HTR-8/SVneo (cell line): ENCODE measurements at places on chromosomes 13 and 19.
A peak's percentile ranks its signal among the peaks of the same experiment; 100 is the strongest.

DNA sequence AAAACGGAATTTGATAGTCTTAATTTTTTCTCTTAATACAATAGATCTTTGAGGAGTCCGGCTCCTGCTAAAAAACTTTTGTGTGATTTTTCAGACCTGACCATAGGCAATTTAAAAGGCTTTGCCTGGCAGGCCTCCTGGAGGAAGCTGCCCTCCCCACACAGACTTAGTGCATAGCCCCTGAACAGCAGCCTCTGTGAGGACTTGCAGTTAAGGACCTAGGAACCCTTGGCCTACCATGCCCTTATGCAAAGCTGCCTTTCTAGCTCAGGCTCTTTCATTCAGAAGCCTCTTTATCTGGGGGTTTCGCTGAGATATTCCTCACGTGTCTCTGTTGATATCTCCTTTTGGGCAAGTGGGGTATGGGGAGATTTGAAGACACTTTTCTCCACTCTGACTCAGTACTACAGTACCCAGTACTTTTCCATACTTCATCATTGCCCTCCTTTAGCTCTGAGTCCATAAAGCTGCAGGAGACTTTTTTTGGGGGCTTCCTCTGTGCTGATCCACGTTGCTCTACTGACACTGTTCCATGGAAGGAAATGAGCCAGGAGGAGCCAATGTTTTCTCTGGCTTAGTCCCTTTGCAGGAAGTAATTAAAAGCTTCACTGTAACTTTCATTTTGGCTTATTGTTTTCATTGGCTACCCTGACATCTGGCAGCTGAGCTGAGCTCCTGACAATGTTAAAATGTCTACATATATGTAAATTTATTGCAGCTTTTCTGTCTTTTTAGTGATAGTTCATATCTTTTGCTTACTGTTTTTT, 283.1 kb downstream of the TDRD3 start:
- no peak for DNase-seq

DNA sequence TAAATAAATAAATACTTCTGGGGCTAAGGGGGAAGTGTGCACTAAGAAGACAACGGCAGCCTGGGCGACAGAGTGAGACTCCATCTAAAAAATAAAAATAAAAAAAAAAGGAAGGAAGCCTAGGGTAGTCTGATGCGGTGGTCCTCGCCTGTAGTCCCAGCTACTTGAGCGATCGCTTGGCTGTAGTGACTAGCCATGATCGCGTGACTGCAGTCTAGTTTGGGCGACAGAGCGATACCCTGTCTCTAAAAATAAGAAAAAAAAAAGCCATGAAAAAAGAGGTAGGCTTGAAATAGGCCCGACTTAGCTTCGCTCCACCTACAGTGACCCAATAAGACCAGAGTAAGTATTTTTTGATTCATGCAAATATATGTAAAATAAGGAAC, 661 bp upstream of the BABAM1 start:
- no peak for DNase-seq

DNA sequence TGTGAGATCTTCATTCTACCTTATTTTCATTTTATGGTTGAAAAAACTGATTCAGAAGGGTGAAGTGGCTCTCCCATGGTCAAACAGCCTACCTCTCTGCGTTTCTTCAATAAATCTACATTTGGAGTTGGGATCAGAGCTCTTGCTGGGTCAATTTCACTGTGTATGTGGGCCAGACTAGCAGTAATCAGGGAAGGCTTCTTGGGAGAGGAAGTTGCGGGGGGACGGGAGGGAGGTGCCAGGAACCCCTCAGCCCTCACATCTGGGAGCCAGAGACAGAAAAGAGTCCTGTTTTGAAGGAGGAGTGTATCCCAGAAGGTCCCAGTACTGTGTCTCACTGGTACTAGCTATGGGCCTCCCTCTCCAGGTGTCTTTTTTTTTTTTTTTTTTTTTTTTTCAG, 934 bp downstream of the KXD1 start:
- DNase-seq: no peak

GRCh38 chr13:66071029-66071428, 1159.1 kb downstream of the PCDH9 start:
- no peak for DNase-seq

DNA sequence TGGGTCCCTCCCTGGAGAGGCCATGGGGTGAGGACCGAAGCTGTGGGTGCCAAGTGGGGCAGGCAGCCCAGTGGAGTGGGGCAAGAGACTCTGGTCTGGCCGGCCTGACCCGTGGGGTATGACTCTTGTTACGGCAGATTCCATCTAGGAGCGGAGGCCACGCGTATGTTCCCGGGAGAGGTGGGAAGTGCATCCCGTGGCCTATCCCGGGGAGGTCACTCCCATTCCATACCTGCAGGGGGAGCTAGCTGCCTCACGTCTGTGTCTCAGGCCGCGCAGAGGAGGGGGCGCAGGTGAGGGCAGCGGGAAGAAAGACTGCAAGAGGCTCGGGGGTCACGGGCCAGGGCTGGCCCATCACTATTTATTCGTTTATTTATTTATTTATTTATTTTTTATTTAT, 4.9 kb downstream of the CSNK1G2 start:
- peak; percentile 51 for DNase-seq

- DNase-seq: no peak
These were observed 57.4 kb downstream of the TM9SF2 start for GRCh38 chr13:99558570-99559180.

- no peak for DNase-seq
These were observed 125.1 kb downstream of the AKAP11 start for GRCh38 chr13:42396901-42397655.

GRCh38 chr13:98201984-98202383, 24.9 kb upstream of the RNF113B start:
- no peak for DNase-seq

- DNase-seq: no peak
These were observed 111.1 kb downstream of the AKAP11 start for GRCh38 chr13:42383025-42383424.

DNA sequence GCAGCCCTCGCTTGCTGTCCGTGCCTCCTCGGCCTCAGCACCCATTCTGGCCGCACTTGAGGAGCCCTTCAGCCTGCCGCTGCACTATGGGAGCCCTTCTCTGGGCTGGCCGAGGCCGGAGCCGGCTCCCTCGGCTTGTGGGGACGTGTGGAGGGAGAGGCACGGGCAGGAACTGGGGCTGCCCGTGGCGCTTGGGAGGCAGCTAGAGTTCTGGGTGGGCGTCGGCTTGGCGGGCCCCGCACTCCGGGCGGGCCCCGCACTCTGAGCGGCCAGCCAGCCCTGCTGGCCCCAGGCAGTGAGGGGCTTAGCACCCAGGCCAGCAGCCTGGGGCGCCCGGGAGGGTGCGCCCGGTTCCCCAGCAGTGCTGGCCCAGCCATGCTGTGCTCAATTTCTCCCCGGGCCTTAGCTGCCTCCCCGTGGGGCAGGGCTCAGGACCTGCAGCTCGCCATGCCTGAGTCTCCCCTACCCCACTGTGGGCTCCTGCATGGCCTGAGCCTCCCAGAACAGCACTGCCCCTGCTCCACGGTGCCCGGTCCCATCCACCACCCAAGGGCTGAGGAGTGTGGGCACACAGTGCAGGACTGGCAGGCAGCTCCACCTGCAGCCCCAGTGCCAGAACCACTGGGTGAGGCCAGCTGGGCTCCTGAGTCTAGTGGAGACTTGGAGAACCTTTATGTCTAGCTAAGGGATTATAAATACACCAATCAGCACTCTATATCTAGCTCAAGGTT, 240.0 kb upstream of the PRR20A start:
- DNase-seq: no peak

- DNase-seq: no peak
These were observed 129.2 kb upstream of the PEG3 start for GRCh38 chr19:56969759-56970178.

- DNase-seq: no peak
These were observed 21.5 kb downstream of the ELL start for GRCh38 chr19:18500376-18500775.

- DNase-seq: no peak
These were observed 4.7 kb upstream of the IRS2 start for GRCh38 chr13:109790942-109791605.

DNA sequence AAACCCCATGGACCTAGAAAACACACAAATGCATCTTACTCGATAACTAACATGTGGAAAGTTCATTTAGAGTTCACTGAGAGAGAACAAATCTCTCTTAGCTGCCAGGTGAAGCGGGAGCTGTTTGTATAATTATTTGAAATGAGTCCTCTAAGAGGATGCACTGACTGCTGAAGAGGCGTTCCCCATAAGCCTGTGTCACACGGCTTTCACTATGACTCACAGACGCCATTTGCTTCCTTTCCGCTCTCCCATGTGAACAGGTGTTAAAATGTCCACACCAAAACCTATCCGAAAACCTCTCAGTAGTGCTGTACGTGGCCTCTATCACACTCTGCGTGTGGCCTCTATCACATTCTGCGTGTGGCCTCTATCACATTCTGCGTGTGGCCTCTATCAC, 101.8 kb downstream of the SOX1 start:
- no peak for DNase-seq

DNA sequence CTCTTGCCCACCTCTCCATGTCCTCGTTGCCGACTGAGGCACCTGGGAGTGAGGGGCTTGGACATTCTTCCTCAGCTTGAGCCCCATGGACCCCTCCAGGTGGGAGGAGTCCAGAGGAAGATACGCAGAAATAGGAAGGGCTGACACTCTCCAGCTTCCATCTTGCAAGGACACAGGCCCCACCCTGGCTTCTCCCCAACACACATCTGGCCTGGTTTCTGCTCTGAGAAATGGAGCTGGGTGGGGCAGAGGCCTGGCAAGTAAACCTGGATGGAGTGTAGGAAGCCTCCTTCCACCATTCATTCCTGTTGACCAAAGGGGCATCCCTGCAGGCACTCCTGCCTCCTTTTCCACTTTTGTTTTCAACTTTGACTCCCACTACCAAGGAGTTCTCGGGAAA, 50.5 kb downstream of the NFIX start:
- DNase-seq: no peak

- DNase-seq: no peak
These were observed 42.1 kb downstream of the PTPRS start for GRCh38 chr19:5298471-5298901.

DNA sequence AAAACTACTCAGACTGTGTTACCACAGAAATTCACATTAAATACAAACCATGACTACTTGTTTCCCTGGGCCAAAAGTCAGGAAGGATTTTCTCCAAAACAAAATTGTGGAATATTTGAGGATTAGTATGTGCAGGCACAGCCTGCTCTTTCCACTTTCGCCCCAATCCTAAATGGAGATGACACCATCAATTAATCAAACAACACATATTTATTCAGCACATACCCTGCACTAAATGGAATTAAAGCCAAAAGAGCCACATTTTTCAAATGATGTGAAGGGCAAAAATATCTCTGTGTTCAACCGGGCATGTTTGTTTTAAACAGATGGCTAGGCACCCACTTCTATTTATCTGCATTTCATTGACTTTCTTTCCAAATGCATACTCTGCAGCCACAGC, 523.1 kb downstream of the DCT start:
- no peak for DNase-seq

DNA sequence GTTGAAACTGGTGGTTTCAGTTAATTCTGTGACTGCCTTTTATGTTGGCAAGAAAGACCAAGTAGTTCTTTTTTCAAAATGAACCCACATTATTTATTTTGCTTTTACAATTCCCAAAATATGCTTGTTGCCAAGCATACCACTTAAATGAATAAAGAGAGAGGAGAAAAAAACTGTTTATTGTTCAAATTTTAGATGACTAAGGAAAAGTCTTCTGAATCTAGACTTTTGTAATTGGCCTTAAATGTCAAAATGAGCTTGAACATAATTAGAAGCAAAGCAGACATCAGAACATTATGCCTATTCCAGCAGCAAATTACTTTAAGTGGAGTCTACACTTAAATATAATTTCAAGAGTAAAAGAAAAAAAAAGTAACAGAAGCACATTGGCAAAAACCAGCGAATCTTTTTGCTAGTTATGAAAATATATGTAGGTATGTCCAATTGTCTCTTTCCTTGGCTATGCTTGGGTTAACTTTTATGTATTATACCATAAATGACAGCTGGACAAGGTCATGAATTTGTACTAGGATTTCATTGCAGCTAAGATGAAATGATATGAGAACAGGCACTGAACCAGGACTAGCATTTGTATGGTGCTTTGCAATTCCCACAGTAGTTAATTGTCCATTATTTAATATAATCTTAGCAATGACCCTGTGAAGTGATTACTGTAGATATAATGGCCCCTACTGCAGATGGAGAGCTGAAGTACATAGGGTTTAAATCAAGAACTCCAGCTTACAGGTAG, 211.9 kb downstream of the NALCN start:
- DNase-seq: no peak

DNA sequence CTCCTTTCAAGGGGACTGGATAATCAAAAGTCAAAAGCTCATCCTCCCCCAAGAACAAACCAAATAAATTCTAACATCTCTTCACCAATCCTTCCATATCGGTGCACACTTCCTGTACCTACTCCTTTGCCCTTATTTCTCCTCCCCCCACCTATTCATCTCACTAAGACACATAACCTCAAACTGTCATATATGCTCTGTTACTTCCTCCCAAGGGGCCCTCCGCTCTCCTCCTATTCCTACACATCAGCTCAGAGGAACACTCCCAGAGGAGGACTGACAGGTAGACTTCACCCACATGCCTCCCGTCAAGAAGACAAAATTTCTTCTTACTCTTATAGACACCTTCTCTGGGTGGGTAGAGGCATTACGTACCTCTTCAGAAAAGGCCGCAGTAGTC, 48.1 kb downstream of the ZNF93 start:
- DNase-seq: no peak

- no peak for DNase-seq
These were observed 86.5 kb downstream of the RYR1 start for GRCh38 chr19:38519988-38520387.

- no peak for DNase-seq
These were observed 224.9 kb upstream of the STARD13 start for GRCh38 chr13:33510350-33510970.

GRCh38 chr19:19004144-19004543, 29.2 kb downstream of the SUGP2 start:
- DNase-seq: no peak

DNA sequence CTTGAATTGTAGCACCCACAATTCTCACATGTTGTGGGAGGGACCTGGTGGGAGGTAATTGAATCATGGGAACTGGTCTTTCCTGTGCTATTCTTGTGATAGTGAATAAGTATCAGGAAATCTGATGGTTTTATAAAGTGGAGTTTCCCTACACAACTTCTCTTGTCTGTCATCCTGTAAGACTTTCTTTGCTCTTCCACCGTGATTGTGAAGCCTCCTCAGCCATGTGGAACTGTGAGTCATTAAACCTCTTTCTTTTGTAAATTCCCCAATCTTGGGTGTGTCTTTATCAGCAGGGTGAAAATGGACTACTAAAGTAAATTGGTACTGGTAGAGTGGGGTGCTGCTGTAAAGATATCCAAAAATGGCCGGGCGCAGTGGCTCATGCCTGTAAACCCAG, 215.6 kb downstream of the LIG4 start:
- DNase-seq: no peak

- no peak for DNase-seq
These were observed 89.9 kb upstream of the MAB21L1 start for GRCh38 chr13:35566340-35566739.
